ENCODE measurements at places on chromosomes 6 and 20. TPM values are rescaled to one million over a fixed set of nuclear protein-coding genes. Genes with fewer than 3 reads are reported as not detected.

Gene SMIM13
- 13.3 TPM for total RNA-seq

Gene BPIFA3
- not detected for total RNA-seq

Gene PAK5
- total RNA-seq: 1.8 TPM

Gene RAB44
- total RNA-seq: not detected

Gene KCNQ2
- 157 TPM for total RNA-seq

Gene PNPLA1
- total RNA-seq: not detected

Gene SCUBE3
- total RNA-seq: 22.2 TPM

- no peak overlapping the region for H3K27ac ChIP-seq
- H3K36me3 ChIP-seq: no peaks in the 10 kb centered on the region
- H3K4me1 ChIP-seq: peaks cover 7% of the 10 kb centered on the region
- peaks cover 4% of the 10 kb centered on the region for H3K27me3 ChIP-seq
- DNase-seq: no peak
- H3K4me3 ChIP-seq: no peak overlapping the region
Measured at GRCh38 chr20:1085492-1086276, 32.7 kb upstream of the PSMF1 start.

DNA sequence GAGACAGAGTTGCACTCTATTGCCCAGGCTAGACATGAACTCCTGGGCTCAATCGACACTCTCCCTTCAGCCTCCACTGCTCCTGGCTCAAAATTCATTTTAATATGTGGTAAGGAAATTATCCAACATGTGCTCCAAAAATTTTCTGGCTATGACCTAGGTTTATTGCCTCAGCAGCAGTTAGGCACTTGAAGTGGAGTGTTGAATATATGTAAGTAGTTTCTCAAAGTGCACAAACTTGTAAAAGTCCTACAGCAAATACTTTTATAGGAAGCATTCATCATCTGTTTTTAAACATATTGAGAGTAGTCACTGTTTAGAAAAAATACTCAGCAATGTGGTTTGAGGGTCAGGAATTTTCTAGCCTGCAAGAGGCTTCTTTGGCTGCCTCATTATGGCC, 13.2 kb downstream of the FILIP1 start:
- no peaks in the 10 kb centered on the region for H3K36me3 ChIP-seq
- DNase-seq: no peak
- H3K27ac ChIP-seq: no peak overlapping the region
- H3K4me1 ChIP-seq: no peaks in the 10 kb centered on the region
- no peak overlapping the region for H3K4me3 ChIP-seq

DNA sequence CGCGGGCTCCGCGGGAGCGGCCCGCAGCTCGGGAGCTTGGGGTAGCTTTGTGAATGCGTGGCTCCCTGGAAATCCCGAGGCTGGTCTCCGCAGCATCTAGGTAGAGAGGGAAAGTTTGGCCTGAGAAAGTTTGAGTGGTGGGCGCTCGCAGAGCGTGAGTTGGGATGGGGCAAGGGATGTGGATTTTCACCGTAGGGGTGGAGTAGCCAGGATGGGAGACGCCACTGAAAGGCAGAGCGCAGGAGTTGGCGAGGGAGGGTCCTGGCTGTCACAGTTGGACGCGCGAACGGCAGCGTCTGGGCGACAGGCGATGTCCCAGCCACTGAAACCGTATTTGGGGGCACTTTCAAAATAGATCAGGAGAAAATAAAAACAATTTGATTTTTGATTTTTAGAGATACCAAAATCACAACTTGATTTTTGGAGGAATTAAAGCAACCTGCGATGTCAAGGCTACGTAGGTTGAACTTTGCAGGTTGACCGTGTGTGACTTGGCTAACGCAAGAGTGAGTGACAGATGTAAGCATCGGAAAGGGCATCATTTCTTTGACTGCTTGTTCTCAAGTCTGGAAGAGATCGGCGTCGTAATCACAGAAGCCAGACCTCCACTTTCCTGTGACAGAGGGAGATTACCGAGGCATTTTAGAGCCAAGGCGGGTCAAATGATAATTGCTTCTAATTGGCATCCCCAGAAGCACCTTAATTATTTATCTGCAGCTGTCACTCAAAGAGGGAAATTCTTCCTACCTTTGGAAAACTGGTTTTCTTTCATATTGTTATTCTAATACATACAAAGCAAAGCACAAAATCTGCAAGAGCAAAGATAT, 646 bp downstream of the HEY2 start:
- H3K27ac ChIP-seq: no peak overlapping the region
- H3K36me3 ChIP-seq: no peaks in the 10 kb centered on the region
- H3K27me3 ChIP-seq: peaks cover 91% of the 10 kb centered on the region
- peak overlapping the region; percentile 91 for H3K4me3 ChIP-seq
- peak; percentile 25 for DNase-seq

- DNase-seq: no peak
- H3K4me1 ChIP-seq: peaks cover 15% of the 10 kb centered on the region
Measured at GRCh38 chr20:62531046-62531838, 55.4 kb upstream of the GATA5 start.

- no peak for DNase-seq
- peak overlapping the region; percentile 1 for H3K27ac ChIP-seq
- no peak overlapping the region for H3K4me3 ChIP-seq
- H3K27me3 ChIP-seq: no peaks in the 10 kb centered on the region
- no peaks in the 10 kb centered on the region for H3K36me3 ChIP-seq
- H3K4me1 ChIP-seq: peaks cover 23% of the 10 kb centered on the region
Measured at GRCh38 chr6:138724015-138724414, 49.6 kb upstream of the CCDC28A start.

GRCh38 chr20:44590980-44591778, 8.8 kb downstream of the PKIG start:
- no peaks in the 10 kb centered on the region for H3K4me1 ChIP-seq
- H3K27me3 ChIP-seq: no peaks in the 10 kb centered on the region
- DNase-seq: no peak
- H3K4me3 ChIP-seq: no peak overlapping the region

GRCh38 chr6:113120582-113121285, 736.4 kb upstream of the MARCKS start:
- H3K27ac ChIP-seq: peak overlapping the region; percentile 89
- no peak for DNase-seq
- no peak overlapping the region for H3K4me3 ChIP-seq
- H3K4me1 ChIP-seq: peaks cover 24% of the 10 kb centered on the region
- H3K27me3 ChIP-seq: no peaks in the 10 kb centered on the region

DNA sequence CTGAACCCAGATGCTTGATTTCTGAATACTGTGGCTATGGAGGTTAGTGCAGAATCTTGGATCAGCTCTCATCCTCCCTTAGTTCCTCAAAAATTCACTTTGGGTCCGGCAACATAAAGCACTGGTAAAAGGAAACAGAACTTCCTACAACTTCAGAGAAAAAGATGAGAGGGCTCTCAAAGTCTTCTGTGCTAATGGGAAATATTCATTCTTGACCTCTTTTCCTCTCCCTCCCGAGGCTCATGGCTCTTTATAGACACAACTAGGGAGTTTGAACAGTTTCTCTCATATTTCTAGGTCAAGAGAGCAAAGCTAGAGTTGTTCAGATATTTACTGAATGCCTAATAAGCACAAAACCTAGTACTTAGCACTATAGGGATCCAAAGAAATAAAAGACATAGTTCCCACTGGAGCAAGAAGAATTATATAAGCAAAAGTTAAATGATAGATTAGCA, 124.1 kb upstream of the TCF21 start:
- DNase-seq: no peak
- H3K4me3 ChIP-seq: no peak overlapping the region
- H3K27me3 ChIP-seq: no peaks in the 10 kb centered on the region
- H3K36me3 ChIP-seq: no peaks in the 10 kb centered on the region
- no peaks in the 10 kb centered on the region for H3K4me1 ChIP-seq
- H3K27ac ChIP-seq: no peak overlapping the region

DNA sequence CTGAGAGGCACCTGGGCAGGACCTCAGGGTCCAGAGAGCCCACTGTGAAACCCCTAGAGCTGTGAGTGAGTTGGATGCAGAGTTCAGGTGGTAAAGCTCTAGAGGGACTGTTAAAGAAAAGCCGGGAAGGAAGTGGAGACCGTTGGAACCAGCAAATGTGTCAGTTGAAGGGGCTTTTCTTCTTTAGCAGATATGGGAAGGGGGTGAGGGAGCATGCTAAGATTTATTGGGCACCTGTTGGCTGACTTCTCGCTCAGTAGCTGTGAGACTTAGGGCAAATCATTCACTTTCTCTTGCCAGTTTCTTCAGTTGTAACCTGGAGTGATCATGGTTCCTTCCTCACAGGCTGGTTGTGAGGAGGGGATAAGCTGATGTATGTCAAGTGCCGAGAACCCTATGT, 287.7 kb downstream of the DHX35 start:
- no peak overlapping the region for H3K4me3 ChIP-seq
- H3K27ac ChIP-seq: peak overlapping the region; percentile 12
- no peak for DNase-seq

- H3K27ac ChIP-seq: no peak overlapping the region
- peaks cover 6% of the 10 kb centered on the region for H3K36me3 ChIP-seq
- no peaks in the 10 kb centered on the region for H3K27me3 ChIP-seq
- no peak overlapping the region for H3K4me3 ChIP-seq
- DNase-seq: no peak
Measured at GRCh38 chr6:113526553-113526952, 330.6 kb upstream of the MARCKS start.
